ENCODE measurements at places on chromosomes 5 and 9.

DNA sequence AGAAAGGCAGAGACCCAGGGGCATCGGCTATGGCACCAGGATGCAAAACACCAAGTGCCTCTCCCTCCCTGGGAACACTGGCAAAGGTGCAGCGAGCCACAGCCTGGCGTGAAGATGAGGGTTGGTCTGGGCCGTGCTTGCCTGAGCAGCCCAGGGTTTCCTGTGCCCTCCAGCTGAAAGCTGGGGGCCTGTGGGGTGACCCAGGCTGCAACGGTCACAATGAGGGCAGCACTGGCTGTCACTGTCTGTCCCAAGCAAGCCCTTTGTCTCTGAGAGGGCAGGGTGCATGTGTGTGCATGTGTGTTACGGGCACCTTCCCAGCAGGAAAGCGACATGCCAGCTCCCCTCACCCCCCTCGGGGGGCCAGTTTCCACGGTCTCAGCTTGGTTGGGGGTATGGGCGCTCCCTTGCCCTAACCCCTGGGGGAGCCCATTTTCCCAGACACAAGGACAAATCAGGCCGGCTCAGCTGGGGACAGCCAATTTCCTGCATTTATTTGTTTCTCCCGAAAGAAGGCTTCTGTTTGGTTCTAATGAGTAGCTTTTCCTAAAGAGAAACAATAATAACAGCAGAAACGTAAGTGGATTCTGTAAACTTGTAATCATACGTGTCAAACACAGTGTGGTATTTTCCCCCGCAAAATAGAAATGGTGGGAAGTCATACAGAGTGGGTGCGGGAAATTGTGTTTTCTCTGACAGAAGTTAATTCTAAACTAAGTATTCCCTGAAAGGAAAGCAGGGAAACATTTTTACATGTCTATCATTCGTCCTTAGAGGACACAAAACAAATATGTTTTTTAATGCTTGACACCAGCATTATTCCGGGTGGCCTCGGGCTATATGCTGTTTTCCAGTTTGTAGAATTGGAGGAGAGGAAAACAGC lies 21.3 kb downstream of the MRPL36 start:
- DNase-seq: no peak

GRCh38 chr5:53023969-53024368 lies 34.8 kb downstream of the ITGA2 start:
- no peak for DNase-seq

- DNase-seq: no peak
These were observed 428.2 kb downstream of the ENC1 start for GRCh38 chr5:74212336-74212735.

DNA sequence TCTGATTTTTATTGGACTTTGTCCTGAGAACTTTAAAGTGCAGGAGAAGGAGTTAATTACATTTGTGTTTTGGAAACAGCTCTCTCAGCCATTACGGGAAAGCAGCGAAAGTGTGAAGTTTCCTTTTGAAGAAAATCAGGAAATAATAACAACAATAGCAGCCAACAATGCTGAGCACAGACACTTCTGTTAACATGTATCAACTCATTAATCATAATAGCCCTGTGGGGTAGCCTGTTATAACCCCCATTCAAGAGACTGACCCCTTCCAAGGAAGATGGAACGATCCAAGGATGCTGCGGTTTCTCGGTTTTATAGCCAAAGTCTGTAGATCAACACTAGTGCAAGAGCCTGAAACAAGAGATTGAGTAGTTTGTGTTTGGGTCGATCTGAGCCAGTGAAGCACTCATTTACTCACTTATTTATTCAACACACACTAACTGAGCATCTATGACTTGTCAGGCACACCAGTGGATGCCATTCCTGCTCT lies 195.5 kb downstream of the DRD1 start:
- no peak for DNase-seq

- no peak for DNase-seq
These were observed 64.6 kb downstream of the ENC1 start for GRCh38 chr5:74575741-74576538.

GRCh38 chr5:54932789-54933188 lies 52.6 kb downstream of the ESM1 start:
- DNase-seq: no peak
